K562 (cell line): ENCODE measurements at places on chromosomes 6 and 20.

DNA sequence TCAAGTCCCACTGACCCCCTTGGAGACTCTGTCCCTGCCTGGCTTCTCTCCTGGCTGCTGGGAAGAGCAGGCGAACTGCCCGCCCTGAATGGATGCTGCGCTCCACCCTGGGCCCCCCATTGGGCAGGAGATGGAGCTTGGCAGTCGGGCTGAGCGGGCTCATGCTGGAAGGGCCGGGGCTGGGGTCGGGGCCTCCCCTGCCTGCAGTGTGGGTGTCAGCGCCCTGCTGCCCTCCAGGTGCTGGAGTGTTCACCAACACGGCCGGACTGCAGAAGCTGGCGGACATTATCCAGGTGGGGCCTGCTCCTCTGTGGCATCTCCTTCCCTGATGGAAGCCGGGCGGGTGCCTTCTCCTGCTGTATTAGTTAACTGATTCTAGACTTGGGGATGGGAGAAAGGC is 16.0 kb upstream of the TNFRSF6B start:
- no peak for DNase-seq

GRCh38 chr6:43842231-43842794 is 72.3 kb downstream of the VEGFA start:
- no peak for DNase-seq

DNA sequence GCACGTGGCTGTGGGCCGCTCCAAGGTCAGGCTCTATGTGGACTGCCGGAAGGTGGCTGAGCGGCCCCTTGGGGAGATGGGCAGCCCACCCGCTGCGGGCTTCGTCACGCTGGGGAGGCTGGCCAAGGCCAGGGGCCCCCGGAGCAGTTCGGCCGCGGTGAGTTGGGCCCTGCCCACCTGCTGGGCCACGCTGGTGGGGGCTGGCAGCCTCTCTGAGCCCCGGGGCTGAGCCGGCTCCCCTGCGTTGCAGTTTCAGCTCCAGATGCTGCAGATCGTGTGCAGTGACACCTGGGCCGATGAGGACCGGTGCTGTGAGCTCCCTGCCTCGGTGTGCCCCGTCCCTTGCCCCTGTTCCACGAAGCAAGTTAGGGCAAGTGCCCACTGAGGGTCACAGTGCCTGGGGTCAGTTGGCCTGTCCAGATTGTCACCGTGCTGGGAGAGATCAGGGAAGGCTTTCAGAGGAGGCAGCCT is 27.1 kb downstream of the COL20A1 start:
- no peak for DNase-seq

GRCh38 chr20:63454731-63455567 is 17.5 kb downstream of the KCNQ2 start:
- DNase-seq: no peak

DNA sequence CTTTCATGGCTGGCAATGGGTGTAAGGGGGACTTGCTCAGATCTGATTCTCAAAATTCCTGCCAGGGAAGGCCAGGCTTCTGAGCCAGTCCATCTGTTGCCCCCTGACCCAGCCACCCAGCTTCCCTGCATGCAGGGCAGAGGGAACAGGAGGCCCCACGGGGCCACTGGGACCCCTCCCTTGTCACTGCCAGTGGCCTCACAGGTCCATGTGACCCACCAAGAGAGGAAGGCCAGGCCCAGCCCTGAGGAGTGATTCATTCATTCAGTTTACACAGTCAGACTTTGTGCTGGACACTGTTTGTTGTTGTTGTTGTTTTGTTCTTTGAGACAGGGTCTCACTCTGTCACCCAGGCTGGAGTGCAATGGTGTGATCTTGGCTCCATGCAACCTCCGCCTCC is 39.5 kb downstream of the UBE2V1 start:
- DNase-seq: no peak

DNA sequence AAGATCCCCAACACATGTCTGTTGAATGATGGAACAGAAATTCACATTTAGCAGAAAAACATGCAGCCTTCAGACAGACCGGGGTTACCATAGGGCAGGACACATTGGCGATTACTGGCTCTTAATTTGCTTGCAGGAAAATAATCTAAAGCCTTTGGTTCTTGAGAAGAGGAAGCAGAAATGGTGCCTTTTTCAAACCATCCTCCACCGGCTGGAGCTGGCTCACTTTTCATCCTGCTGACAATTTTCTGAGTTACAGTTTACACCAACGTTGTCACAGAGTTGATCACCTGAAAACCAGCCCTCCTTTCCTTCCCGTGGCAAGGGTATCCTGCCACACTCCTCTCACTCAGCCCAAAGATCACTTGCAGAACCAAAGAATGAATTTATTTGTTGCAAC is 32.6 kb downstream of the SF3B5 start:
- DNase-seq: no peak

DNA sequence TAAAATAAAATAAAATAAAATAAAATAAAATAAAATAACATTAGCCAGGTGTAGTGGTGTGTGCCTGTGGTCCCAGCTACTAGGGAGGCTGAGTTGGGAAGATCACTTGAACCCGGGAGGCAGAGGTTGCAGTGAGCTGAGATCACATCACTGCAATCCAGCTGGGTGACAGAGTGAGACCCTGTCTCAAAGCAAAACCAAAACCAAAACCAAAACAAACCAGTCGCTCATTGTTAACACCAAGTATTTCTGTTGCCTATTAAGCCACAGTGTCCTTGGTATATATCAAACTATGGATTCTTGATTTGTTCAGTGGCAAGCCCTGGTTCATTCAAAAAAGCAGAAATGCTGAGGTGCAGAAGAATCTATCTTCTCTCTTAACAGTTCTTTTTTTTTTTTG is 65.7 kb downstream of the PYGB start:
- DNase-seq: no peak

DNA sequence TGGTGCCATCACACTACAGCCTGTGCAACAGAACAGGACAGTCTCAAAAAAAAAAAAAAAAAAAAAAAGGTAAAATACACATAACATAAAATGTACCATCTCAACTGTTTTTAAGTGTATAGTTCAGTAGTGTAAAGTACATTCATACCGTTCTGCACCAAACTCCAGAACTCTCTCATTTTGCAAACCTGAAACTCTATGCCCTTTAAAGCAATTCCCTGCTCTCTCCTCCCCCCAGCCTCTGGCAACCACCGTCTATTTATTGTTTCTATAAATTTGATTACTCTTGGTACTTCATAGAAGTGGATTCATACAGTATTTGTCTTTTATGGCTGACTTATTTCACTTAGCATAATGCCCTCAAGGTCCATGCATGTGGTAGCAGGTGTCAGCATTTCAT is 12.9 kb downstream of the RIPOR2 start:
- DNase-seq: no peak

DNA sequence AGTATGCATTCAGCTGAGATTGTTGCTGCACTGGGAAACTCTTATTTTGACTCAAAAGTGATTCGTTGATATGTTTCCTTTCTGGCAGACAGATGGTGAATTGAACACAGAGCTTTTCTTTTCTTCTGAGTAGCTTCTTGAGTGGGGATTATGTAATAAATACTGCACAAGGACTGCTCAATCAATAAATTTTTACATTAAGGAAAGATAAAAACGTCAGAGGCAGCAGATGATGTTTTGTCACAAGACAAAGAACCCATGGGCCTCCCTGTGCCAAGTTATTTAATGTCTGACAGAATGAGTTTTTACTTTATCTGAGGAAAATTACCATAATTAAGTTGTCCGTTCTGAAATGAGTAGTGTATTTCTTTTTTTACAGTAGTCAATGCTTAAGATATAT is 460.3 kb downstream of the UTRN start:
- no peak for DNase-seq

DNA sequence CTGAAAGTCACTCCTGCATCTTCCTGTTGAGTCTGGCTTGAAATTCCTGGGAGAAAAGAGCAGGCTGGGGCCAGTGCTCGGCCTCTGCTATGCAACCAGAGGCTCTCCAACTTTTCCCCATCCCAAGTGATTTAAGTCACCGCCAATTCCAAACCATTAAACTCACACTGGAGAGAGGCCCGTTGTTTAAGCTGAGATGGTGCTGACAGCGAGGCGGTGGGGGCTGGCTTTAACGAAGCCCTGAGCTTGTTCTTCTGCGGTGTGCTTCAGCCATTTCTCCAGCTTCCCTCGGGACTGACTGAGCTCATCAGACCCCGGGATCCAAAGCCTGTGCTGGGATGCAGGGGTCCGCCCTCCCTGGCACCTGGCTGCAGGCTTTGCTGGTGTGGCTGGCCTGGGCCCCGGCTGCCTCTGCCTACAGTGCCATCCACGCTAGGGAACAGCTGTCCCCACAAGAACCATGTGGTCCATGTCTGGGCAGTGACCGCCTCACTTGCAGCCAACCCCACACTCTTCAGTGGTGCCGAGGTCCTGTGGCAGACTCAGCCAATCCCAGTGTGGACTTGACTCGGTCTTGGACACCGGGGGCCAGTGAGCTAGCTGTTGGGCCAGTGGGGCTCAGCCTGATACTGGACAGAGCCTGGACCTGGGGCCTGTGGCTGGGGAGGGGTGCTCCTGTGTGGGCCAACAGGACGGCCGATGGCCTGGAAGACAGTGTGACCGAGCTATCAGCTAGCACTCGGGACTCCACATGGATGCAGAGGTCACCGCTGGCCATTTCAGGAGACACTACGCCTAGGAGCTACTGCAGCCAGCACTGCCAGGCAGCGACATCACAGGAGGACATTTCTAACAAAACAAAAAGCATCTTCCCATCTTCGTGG is 21.2 kb downstream of the RAMACL start:
- DNase-seq: no peak

GRCh38 chr6:106773522-106773921 is 144.1 kb downstream of the QRSL1 start:
- no peak for DNase-seq

DNA sequence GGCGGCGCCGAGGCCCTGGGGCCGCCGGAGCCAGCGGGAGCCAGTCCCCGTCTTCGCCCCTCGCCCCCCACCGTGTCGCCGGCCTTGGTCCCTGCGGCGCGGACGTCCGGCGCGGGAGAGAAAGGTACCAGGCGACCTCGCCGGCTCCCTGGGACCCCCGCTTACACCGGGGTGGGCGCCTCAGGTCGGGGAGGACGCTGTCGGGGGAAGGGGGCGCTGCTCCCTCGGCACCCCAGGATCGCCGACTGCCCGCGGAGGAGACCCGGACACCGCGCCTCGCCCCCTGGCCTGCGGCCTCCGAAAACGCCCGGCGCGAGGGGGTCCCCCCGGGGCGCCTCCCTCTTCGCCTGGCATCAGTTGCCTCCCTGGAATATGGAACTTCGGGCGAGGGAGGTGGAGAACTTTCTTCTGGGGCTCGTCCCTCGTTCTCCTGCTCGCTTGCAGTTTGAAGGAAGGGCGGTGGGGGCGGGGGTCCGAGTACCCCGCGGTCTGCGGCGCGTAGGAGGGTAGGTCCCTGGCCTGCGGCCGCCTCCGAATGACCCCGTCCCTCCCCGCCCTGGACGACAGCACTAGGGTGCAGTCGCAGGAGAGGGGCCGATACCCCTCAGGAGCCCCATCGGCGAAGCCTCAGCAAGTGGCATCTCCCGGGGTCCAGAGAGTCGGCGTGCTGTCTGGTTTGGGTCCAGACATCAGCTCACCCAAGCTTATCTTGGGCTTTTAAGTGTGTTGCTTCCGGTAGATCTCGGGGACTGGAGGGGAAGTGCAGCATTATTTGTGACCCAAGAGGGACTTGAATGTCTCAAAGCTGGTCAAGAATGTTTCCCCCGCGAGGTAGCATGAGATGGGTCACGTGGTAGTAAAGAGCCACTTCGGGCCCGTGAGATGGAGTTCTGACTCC is 549 bp downstream of the ANKRD6 start:
- DNase-seq: peak; percentile 11

DNA sequence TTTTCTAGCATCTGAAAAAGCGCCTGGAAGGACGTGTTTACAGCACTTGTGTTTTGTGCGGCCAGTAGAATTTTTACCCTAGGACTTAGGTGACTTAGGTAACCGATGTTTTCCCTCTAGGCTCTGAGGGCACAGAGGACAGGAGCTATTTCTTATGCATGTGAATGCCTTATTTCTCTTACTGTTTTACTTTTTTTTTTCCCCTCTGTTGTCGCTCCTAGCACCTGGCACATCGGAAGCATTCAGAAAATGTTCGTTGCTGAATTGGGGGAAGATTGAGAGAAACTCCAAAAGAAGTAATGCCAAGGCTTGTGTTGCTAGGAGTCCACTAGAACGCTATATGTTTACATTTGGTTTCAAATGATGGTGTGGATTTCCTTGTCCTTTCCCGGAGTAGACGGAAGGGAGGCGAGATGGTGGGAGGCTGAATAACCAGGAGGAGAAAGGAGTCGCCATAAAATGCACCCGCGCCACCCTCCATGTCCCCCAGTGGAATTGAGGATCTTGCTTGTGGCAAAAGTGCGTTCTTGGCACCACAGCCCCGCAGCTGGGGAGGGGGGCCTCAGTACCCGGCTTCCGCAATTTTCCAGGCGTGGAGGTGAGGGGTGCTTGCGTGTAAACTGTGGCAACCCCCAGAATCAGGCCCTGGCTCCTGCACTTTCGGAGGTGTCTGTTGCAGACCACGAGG is 6.9 kb downstream of the OLIG3 start:
- no peak for DNase-seq

GRCh38 chr6:142683714-142684141 is 261.2 kb downstream of the HIVEP2 start:
- DNase-seq: no peak

DNA sequence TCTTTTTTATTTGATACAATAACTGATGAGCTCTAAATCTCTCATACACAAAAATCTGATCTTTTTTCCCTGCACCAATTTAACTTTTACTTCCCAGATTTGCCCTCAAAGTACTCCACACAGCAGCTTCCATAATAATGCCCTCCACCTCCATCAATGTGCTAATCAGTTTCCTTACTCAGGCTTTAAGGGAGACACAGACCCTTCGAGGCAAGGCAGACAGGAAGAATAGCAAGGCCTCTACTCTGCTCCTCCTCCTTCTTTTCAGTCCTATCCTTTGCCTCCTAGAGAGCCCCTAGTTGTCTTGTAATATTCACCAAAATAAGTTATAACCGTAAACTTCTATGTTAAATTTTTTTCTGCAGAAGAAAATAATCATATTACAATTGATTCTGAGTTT is 444.9 kb upstream of the RNF217 start:
- no peak for DNase-seq

DNA sequence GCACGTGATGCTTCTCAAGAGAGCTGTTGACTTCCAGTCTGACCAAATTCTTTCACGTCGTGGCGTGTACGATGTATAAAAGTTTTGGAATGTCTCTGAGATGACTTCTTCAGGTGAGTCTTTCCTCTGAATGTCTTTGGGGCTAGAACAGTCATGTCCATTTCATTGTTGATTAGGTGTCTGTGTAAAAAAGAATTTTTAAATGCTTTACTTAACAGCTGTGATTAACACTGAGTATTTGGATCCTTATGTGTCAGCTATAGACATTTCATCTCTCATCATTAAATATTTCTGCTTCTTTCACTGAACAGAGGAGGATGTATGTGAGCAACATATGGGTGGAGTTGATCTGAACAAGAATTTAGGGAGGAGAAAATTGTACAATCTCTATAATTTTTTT is 29.3 kb upstream of the KIF13A start:
- no peak for DNase-seq

DNA sequence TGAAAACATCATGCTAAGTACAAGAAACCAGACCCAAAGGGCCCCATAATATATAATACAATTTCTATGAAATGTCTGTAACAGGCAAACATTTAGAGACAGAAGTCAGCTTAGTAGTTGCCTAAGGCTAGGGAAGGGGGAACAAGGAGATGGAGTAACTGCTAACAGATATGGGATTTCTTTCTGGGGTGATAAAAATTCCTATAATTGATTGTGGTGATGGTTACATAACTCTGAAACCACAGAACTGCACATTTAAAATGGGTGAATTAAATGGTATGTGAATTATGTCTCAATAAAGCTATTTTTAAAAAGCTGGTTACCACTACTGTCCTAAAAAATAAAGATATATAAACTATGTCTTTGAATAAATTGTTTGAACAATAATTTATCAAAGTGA is 3.2 kb downstream of the CEP162 start:
- no peak for DNase-seq
